Vagina (tissue), 2 donors: ENCODE measurements at places on chromosomes 12 and 14.

- no peak for DNase-seq
Measured at GRCh38 chr14:80587096-80587724, 354.3 kb downstream of the CEP128 start.

- DNase-seq, result no peak
Measured at GRCh38 chr12:82757656-82758055, 71.0 kb downstream of the TMTC2 start.

- DNase-seq, result no peak
Measured at GRCh38 chr14:67694791-67695393, 672 bp downstream of the RDH11 start.

- no peak for DNase-seq
Measured at GRCh38 chr14:28300356-28300755, 466.2 kb upstream of the FOXG1 start.

GRCh38 chr14:95519699-95520098 lies 3.2 kb upstream of the SYNE3 start:
- DNase-seq, result peak; percentile 95

DNA sequence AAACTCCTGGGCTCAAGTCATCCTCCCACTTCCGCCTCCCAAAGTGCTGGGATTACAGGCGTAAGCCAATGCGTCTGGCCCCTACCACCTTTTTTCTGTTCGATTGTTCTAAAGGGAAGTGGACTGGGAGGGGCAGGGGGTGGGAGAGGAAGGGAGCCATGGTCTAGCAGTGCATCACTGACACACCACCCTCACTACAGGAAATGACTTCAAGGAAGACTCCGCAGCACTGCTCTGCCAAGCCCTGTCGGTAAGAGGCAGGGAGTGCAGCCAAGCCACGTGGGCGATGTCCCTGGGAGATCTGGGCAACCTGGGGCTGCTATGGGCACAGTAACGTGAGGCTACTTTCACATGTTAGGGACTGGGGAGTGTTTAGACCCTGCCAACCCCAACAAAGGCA lies 18.0 kb downstream of the LRRC74A start:
- no peak for DNase-seq

GRCh38 chr12:115155665-115156645 lies 472.0 kb upstream of the TBX3 start:
- no peak for DNase-seq

DNA sequence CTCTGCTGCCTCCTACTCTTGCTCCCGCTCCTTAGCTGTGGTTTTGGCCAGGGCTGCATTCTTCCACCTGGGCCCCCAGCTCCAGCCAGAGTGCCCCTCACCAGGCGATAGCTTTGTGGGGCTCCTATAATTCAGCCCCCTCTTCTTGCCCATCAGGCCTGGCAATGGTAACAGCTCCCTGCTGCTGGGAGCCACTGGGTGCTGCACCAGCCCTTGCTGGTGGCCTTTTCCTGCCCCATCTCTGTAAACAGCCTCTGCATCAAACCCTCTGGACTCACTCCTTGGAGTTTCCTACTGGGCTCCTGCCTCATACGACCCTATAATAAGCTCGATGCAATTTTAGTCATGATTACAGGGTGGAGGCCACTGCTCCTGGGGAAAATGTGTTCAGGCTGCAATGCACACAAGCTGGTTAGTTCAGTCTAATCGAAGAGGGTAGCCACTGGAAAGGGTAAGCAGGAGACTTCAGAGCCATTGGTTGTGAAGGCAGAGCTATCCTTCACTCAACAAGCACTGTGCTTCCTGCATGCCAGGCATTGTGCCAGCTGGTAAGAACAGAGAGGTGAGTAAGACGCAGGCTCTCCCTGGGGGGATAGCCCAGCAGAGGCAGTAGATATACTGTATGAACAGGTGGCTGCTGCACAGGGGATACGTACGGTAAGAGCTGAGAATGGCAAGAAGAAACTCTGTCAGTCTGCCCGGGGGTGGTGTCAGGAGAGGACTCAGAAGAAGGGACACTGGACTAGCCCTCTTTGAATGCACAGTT lies 24.7 kb downstream of the CLMN start:
- DNase-seq, result no peak

DNA sequence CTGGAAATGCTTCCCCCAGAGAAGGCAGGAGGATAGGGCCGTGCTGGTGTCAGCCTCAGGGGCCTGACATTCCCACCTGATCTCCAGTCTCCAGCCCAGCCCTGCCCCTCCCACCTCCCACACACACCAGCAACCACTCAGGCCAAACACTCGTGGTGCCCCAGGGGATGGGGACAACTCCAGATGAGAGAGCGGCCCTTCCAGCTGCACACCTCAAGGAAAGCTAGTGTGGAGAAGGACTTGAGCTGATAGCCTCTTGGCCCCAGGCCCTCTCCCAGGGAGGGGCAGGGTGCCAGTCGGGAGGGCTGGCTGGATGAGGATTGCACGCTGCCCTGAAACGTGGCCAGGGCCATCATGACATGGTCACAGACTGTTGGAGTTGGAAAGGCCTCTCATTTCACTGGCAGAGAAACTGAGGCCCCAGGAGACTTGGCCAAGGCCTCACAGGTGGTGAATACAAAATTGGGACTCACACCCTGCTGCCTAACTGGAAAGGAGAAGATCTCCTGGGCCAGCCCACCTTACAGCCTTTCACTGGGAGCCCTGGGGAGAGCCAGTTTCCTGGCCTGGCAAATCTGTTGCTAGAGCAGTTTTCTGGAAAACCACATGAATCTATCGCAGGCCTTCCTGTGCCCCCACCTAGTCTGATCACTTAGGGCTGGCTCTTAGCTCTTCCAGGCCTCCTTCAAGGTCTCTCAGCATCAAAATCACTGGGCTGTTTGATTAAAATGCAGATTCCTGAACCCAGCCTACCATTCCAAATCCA lies 52.1 kb downstream of the IRF2BPL start:
- DNase-seq, result no peak

GRCh38 chr12:106332536-106332935 lies 25.0 kb upstream of the POLR3B start:
- no peak for DNase-seq

- no peak for DNase-seq
Measured at GRCh38 chr14:103393676-103394626, 8.7 kb downstream of the MARK3 start.

DNA sequence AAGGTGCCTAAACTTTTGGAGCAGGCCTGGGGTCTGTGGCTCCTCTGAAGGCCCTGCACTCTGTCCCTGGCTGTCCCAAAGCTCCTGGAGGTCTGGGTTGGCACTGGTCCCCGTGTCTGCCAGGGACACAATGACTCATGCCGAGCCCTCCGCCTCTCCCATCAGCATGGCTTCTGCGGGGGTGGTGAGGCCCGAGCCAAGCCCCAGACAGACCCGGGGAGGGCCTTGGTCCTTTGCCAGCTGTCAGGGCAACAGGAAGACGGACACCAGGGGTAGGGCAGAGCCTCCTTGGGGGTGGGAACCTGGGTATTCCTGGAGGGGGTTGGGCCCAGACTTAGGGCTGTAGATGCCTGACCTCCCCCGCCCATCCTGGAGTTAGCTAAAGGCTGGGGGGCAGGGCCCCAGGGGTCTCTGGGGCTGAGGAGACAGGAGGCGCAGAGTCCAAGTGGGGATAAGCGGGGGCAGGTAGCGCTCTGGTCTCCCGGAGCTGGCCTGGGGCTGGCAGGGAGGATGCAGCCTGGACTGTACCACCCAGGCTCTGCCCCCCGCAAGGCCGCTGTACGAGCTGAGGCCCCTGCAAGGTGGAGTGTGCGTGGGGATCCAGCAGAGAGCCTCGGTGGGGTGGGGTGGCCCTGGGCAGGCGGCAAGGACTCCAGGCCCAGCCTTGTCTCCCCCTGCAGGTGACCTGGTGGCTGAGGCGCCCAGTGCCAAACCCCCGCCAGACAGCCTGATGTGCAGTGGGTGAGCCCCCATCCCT lies 16.4 kb upstream of the PUS1 start:
- no peak for DNase-seq

DNA sequence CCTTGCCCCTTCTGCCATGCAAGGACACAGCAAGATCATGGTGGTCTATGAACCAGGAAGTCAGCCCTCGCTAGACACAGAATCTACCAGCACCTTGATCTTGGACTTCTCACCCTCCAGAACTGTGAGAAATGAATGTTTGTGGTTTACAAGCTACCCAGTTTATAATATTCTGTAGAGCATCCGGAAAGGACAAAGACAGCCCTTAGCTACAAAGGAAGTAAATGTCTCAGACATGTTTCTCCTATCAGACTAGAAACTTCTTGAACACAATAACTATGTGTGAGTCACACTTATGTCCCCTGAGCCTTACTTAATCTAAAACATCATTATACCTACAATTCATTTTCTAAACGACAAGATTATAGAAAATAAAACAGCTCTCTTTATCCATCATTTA lies 176.7 kb downstream of the KLHL28 start:
- DNase-seq, result no peak

- DNase-seq, result no peak
Measured at GRCh38 chr14:57898837-57899572, 33.1 kb upstream of the SLC35F4 start.

DNA sequence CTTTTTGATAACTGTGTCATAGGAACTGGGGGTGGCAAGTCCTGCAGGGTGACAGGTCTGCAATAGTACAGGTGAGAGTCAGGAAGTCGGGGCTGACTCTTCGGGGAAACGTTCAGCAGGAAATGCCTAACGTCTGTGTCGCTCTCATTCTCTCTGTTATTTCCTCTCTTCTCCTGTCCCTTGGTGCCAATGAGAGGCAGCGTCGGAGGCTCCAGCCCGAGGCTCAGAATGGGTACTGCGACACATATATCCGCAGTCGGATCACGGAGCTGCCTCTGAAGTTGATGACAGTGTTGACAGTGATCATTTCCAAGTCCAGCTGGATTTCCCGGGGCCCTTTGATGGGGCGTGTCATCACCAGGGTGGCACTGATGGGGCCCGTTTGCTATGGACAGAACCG lies 2.7 kb upstream of the TC2N start:
- DNase-seq, result no peak

- no peak for DNase-seq
Measured at GRCh38 chr12:56188131-56188777, 1.0 kb downstream of the SMARCC2 start.

- DNase-seq, result no peak
Measured at GRCh38 chr14:68908201-68908600, 70.9 kb downstream of the ACTN1 start.

DNA sequence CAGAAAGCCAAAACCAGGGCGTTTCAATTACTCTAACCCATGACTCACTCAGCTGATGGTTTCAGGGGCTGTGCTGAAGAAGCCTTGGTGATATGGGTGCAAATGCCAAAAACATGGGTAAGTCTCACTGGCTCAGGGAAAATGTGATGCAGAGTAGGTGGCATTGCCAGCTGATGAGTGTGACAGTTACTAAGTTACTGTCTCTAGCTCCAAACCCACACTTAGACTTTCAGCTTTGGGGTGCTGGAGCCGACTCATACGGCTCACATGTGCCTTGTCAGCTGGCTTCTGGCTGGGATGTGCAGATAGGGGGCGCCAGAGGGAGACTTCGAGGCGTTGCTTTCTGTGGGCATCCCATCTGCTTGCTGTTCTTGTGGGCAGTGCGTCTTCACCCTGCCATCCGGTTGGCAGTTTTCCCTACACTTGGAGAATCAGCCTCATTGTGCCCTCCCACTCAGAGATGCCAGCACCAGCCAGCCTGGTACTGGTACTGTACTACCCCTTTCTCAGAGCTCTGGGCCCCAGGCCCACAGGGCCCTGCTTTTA lies 11.1 kb upstream of the KRT7 start:
- DNase-seq, result no peak

- DNase-seq, result no peak
Measured at GRCh38 chr12:109065154-109065852, 12.9 kb downstream of the USP30 start.

DNA sequence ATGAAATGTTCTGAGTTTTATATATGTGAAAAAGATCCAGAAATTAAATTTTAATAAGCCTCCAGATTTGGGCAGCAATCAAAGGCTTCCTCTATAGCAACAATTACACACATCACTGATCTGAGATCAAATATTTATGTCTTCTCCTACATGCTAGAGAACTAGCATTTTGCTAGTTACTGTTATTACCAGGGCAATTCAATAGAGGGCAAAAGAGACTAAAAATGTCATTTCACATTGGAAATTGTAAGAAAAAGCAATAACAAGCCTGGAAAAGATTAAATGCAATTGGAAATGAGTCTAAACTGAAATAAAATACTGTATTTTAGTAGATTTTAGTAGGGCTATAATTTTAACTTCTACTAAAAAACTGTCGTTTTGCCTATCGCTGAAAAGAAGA lies 32.6 kb upstream of the ANO6 start:
- no peak for DNase-seq

GRCh38 chr12:107475900-107476299 lies 209.7 kb upstream of the PWP1 start:
- DNase-seq, result no peak

DNA sequence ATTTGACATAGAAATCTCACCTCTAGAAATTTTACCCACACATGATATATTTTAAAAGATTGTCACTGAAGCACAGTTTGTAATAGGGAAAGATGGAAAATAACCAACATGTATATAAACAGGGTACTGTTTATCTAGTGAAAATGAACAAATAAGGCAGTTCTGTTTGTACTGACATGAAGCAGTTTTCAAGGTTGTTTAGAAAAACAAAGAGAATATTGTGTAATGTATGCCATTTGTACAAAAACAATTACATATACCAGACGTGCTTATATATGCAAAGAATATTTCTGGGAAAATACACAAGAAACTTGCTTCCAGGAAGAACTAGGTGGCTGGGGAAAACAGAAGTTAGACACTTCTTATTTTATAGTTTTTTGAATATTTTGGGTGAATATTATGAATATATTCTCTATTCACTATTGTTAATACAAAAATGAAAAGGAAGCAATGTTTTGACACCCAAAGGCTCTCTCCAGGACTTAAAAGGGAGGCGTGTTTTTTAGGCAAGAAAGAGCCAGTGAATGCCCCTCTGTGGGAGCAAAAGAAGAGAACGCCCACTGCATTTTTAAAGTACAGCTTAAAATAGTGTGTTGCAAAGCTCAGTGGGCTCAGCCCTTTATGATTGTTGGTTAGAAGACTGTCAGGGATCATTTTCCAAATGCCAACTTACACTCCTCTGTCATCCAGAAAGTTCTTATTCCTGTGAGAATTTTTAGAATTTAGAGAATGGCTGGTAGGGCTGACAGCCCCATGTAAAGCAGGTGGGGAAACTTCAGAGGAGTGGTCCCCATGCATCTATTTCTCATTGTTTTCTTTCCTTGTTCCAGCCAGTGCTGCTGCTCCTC lies 59.6 kb upstream of the FERMT2 start:
- no peak for DNase-seq

DNA sequence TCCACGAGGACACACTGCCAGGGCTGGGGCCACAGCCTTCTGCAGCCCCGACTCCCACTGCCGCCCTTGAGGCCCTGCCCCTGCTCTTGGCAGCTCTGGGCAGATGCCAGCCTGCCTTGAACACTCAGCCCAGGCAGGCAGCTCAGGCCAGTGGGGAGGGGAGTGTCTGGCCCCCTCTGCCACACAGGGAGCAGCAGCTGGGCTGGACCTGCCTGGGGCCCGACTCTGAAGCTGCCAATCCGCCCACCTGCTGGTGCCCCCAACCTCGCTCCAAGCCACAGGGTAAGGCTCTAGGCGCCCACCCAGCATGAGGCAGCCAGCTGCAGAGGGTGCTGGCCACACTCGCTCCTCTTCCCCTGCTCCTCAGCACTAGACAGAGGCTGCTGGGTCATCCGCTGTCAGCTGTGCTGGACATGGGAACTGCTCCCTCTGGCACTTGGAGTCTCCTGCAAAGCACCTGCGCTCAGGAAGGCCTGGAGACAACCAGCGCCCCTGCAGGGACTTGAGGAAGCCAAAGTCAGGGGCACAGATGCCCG lies 24.6 kb upstream of the NUDT14 start:
- DNase-seq, result no peak
